ENCODE measurements at places on chromosomes 7 and 10. TPM values are rescaled to one million over a fixed set of nuclear protein-coding genes. Genes with fewer than 3 reads are reported as not detected.
A peak's percentile ranks its signal among the peaks of the same experiment; 100 is the strongest.

Gene STAMBPL1
- 6.8 TPM for total RNA-seq

Gene AKR1C2
- total RNA-seq, result 22.5 TPM

Gene MKRN1
- total RNA-seq, result 84.4 TPM

Gene AGBL3
- 3.9 TPM for total RNA-seq

Gene HGF
- total RNA-seq, result 26.5 TPM

Gene CAMK2B
- total RNA-seq, result 0.17 TPM

Gene INMT
- 501 TPM for total RNA-seq

DNA sequence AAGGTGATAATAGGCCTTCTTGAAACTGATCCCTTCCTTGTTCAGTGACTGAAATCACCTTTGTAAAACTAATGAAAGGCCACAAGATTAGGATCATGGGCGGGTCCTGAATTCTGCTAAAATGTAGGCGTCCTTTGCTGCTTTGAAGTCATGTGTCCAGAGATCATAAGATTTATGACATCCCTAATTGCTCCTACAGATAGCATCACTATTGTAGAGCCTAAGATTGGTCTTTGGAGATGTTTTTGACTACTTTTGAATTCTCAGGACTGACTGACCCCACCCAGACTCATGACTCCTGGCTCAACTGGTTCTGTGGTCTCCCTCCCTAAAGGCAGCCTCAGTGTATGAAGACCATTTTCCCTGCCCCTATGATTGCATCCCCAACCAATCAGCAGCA lies 322.6 kb upstream of the SEMA3D start:
- DNase-seq, result no peak

DNA sequence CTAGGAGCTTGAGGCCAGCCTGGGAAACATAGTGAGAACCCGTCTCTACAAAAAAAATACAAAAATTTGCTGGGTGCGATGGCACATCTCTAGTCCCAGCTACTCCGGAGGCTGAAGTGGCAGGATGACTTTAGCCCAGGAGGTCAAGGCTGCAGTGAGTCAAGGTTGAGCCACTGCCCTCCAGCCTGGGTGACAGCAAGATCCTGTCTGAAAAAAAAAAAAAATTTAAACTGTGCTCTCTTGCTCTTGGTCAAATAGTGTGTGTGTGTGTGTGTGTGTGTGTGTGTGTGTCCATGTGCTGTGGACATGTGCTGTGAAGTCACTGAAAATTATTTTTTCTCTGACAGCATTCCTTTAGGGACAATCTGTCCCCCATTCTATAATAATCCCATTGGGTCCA lies 62.1 kb upstream of the TCF7L2 start:
- no peak for DNase-seq

DNA sequence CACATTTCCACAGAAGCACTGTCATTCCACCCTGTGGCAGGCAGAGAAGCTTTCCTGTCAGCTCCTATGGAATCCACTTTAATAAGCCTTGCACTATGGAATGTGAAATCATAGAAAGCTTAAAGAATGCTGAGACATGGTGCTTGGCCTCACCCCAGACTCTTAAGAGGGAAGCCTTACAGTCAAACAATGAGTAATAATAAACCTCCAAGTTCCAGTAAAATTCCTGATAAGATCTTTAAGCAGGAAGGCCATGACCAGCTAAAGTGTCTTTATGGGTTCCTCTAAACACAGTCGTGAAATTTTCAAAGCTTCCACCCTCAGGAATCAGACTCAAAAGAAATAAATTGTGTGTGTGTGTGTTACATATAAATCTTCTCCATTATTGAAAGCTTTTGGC lies 11.9 kb upstream of the TEX36 start:
- no peak for DNase-seq

DNA sequence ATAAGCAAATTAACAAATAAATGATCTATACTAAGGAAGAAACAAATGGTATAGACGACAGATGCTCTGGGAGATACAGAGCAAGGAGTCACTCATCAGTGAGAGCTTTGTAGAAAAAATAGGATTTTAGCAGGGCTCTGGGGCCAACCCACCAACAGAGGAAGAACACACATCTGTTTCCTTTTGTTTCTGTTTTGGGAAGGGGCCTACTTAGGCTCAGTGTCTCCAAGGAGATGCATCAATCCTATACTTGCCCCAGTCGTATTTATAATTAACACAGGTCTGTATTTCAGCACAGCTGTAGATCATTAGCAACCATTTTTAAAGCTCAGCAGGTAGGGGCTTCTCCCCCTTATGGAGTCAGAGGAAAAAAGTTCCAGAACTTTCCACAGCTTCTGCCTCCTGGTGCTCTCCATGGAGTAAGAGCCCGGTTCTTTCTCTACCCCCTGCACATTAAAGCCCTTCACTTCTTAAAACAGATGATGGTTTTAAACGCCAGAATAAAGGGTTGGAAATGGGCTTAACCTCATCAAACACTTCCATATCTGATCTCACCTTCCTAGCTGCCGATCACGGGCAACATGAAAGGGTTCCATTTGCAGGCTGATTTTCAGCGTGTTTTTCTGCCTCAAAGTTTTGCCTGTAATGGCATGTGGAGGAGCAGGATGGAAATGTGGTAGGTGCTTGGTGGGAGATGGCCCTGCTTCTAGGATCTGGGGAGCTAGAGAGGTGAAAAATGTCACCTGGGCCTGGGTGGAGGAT lies 291.7 kb downstream of the TCF7L2 start:
- no peak for DNase-seq

DNA sequence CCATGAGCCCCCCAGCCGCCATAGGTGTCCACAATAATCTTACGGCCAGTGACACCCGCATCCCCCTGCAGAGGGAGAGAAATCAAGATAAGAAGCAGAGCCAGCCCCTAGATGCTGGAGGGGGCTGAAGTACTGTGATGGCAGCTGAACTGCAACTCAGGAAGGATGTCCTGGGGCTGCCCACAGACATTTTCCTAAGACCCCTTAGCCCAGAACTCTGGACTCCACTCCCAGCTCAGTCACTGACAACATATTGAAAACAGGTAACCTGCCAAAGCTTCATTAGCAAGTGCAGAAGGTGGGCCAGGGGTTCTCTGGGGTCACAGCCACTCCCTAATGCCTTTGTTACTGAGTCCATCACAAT lies 14.3 kb downstream of the MAT1A start:
- DNase-seq, result no peak

DNA sequence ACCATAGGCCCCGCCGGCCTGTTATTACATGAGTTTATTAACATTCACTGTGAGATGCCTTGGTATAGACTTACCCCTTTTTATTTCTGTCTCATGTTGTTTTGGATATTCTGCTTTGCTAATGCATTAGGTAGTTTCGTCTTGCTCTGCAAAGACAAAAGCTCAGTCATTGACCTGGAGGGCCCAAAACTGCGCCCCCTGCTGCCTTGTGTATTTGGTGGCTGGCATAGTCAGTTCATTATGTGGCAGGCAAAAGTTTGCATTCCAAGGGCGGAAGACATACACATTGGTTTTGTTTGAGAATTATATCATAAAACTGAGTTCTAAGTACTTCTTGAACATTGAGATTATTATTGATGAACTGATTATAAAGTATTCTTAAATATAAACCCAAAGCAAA lies 372.5 kb downstream of the SDK1 start:
- DNase-seq, result peak; percentile 67

DNA sequence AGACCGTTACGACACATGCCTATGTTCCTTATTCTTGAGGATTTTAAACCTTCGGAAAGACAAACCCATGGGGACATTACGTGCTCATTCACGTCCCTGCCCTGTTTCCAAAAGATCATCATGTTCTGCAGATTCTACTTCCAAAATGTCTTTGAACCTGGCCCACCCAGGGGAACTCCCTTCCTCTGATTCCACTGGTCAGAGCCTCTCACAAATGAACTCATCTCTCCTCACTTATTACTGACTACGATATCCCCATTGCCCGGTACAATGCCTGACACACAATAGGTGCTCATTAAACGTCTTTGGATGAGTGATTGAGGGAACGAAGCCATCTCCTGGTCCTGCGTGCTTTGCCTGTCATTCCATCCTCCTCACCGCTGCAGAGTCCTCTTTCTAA lies 168.3 kb upstream of the RNF32 start:
- DNase-seq, result no peak

DNA sequence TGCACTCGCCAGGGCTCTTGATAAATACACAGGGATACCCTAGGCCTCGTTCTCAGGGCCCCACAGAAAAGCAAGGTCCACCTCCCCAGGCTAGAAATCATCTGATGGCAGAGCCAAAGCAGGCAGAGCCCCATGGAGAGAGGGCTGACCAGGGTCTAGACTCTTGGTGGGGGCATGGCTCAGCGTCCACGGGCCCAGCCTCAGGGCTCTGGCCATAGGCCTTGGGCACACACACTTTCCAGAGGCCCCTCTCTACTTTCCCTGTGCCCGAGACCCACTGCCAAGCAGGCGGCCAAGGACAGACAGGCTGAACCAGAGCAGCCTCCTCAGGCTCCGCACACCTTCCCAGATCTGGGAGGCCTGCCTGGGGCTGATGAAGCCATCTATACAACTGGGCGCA lies 64.8 kb downstream of the FAM53B start:
- DNase-seq, result no peak

- DNase-seq, result no peak
These were observed 52.6 kb upstream of the BET1 start for GRCh38 chr7:94056796-94057207.

DNA sequence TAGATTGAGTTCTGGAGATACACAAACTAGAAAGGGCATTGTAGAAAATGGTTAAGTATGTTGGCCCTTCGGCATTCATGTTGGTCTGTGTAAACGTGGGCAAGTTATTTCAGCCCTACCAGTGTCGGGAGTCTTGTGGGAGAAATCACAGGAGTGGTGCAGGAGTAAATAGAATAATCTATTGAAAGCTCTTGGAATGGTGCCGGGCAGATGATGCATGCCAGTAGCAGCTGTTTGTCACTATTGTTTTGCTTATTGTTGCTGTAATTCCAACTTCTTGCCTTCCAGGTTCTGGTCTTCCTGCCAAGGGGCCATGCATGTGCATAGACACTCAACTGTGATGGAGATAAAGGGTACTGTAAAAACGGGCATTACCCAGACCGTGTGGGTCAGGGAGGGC lies 259.4 kb downstream of the CAMK1D start:
- DNase-seq, result no peak

DNA sequence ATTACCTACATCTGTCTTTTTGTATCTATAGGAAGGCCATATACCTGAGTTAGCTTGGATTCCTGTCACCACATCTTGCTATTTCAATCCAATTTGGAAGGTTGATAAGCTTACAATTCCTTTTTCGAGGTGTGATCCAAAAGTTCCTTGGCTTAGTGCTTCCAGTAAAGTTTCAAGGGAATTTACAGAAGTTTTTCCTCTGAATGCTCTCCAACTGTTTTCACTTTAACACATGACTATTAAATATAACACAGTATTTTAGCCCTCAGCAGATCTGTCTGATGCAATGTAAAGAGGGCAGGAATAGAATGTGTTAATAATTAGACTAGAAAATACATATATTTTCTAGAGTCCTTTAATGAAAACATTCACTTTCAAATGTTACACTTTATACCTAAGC lies 171.4 kb downstream of the DKK1 start:
- no peak for DNase-seq

GRCh38 chr10:86387178-86387794 lies 20.7 kb upstream of the GRID1 start:
- DNase-seq, result peak; percentile 38

- DNase-seq, result no peak
These were observed 345.3 kb downstream of the TNS3 start for GRCh38 chr7:47236480-47237129.

DNA sequence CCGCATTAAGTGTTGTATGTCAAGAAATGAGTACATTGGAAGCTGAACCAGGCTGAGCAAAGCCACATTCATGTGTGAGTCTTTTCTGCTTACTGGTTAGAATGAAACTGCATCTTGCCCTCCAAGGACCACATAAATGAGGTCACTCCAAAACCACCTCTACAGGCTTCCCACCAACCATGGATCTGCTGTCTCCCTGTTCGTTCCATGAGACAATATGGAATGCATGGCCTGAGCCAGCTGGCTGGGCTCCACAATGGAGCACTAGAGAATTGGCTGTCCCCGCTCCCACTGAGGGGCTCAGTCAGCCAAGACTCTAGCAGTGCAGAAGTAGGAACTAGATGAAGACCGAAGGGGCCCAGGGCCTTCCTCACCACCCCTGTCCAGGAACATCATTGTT lies 120.8 kb downstream of the TNS3 start:
- peak; percentile 66 for DNase-seq

GRCh38 chr7:2521952-2522591 lies 2.5 kb downstream of the LFNG start:
- no peak for DNase-seq

All from upper lobe of right lung (tissue), 1 donor.